ENCODE measurements at places on chromosomes 2 and 18.

DNA sequence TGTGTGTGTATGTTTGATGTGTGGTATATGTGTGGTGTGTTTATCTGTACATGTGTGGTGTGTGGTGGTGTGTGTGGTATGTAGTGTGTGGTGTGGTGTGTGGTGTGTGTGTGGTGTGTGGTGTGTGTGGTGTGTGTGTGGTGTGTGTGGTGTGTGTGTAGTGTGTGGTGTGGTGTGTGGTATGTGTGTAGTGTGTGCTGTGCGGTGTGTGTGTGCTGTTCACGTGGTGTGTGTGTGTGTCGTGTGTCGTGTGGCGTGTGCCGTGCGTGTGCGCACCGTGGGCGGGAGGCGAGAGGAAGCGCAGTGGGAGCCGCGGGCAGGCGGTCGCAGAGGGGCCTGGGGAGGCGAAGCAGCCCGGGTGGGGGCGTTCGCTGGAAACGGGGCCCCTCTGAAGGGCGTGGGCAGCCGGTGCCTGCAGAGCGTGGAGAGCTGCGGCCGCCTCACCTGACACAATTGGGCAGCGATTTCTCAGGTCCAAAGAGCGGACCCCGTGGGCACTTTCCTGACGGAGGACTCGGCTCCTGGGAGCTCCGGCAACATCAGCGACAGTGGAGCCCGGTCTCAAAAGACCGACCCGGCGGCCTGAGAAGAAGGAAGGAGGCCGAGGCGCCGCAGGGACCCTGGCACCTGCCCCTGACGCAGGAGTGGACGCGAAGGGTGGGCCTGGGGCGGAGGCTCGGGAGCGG, 741.1 kb upstream of the SALL3 start:
- DNase-seq = peak; percentile 0

DNA sequence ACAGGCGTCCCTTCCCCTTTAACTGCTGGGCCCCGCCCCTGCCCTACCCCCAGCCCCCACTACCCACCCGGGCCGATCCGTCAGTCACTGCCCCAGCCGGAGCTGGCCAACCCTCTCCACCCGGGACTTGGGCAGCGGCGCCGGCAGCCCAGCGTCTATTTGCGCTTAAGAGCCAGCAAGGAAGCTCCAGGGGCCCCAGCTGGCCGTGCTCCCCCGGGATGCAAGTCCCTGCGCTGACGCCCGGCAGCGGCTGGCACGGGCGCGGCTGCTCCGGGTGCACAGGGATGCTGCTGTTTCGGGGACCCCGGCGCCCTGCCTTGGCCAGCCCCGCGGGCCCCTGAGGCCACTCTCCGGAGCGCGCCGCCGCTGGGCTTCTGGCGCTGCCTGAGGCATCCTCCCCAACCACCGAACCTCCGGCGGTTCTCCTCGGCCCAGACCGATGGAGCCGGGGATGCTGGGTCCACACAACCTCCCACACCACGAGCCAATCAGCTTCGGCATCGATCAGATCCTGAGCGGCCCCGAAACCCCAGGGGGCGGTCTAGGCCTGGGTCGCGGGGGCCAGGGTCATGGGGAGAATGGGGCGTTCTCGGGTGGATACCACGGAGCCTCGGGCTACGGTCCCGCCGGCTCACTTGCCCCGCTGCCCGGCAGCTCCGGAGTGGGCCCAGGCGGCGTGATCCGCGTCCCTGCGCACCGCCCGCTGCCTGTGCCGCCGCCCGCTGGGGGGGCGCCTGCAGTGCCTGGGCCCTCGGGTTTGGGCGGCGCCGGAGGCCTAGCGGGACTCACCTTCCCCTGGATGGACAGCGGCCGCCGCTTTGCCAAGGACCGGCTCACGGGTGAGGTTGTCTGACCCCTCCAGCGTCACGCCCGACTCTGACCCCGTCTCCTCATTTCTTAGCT, at the start of gene TLX2:
Gene TLX2, plus strand, starts transcription at position 83 of the 903 bp plus-strand sequence. Its CDS starts 357 bp downstream, at position 440.
- DNase-seq = no peak

DNA sequence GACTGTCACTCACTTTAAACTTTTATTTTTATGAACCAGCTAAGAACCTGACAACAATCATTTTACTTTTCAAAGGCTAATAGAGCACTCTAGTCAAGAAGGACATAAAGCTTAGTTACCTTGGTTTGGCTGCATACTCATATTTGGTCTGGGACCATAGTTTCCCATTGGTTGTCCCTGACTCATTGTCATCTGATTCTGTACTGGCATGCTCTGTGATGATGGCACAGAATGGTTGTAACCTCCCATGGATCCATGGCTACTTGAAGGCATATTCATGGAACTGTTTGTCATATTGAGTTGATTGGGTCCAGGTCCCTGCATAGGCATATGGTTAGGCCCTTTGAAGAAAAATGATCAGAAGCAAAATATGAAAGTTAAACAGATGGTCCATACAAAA, 37.9 kb downstream of the SS18 start:
- no peak for DNase-seq

DNA sequence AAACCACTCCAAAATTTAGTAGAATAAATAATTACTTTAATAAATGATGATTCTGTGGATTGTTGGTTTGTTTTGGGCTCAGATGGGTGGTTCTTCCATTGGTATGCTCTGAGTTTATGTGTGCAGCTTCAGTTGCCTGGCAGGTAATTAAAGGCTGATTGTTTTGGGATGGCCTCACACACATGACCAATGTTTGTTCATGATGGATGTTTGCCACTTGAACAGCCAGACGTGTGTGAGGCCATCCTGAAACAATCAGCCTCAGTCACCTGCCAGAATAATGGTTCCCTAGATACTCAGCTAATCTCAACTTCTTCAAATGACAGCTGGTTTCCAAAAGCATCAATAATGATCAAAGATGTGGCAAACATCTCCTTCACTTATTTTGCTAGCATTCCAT, 352.5 kb upstream of the GULP1 start:
- no peak for DNase-seq

DNA sequence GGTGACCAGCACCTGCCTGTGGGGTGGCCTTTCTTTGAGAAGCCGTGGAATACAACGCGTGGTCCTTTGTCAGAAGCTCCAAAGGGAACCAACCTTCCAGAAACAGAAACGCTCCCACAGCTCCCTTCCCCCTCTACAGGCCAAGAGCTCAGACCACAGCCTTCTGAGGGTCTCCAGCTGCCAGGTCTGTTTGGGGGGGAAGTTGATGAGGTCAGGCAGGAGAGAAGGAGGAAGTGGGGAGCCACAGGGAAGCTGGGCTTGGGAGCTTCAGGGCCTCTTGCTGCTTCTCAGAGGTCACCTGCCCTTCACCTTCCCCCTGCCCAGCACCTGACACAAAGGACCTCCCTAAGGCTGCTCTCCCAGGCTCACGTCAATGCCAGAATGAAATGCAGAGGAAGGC, 287.7 kb upstream of the ID2 start:
- no peak for DNase-seq

DNA sequence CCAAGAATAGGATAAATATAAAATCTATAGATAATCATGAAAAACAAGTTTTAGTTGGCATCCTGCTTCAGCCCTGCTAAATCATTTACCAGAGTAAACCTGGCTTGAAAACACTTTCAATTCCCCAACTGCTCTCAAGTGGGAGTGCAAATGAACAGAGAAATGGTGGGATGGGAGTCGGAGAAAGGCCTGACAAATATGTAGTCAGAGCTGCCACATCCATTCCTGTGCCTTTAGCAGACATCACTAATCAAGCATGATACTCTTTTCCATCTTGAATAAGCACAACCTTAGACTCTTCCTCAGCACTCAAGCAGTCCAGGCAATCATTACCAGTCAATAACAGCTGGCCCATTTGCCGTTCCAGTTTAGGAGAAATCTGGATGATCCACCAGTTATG, 101.3 kb downstream of the ANKRD44 start:
- DNase-seq = no peak

DNA sequence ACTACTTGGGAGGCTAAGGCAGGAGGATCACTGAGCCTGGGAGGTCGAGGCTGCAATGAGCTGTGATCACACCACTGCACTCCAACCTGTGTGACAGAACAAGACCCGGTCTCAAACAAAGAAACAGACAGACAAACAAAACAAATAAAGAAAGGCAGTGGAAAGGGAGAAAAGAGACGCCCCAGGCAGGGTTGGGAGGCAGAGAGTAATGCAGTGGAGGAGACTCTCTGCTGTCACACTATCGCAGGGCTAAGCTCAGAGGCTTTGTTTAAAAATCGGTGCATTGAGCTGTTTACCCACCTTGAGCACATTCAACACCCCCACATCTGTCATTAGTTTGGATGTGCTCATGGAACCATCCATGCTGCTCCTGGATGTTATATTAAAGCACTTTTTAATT, 84.2 kb upstream of the RMP24 start:
- no peak for DNase-seq

- DNase-seq = no peak
Measured at GRCh38 chr18:76530846-76531245, 35.8 kb upstream of the ZNF516 start.

DNA sequence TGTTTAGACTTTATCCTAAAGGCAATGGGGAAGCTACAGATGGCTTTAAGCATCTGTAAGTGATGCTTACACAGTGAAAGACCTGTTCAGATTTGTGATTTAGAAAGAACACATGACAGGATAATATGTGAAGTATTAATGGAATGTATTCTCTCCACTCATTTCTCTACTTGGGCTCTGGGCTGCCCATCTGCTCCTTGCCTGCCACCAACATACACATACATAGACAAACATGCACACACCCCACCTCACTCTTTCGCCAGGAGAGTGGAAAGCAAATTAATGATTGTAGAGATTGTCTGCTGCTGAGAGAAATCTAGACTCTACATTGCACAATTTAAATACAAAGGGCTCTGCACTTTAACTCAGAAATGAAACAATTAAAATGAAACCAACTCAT, 61.0 kb upstream of the NFE2L2 start:
- DNase-seq = no peak

- no peak for DNase-seq
Measured at GRCh38 chr2:83561592-83561991, 897.5 kb downstream of the SUCLG1 start.

GRCh38 chr2:213416832-213417231, 132.6 kb downstream of the SPAG16 start:
- DNase-seq = no peak

DNA sequence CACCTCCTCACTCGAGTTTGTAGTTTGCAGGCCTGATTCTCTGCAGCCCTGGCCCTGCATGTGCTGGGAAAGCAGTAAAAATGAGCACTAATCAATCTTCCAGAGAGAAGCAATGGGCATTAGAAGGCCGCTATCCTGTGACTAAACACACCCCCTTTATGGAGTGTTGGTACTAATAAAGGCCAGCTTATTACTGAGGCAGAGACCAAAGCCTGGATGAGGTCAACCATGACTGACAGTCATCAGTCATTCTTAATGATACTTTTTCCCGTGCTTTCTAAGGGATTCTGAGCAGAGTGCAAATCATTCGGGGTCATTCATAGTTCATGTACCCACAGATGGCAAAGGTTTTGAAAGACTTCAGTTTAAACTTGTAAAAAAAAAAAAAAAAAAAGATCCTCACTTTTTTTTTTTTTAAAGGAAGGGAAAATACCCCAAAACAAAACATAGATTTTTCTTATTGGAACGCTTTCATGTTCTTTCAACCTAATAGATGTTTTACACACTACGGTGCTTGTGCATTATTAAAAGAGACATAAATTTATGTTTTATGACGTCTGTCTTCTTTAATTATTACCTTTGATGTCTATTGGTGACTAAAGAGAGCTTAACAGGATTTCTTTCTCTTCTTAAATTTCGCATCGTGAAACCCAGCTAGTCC, 13.2 kb downstream of the TSHZ1 start:
- DNase-seq = no peak

- no peak for DNase-seq
Measured at GRCh38 chr18:6376433-6377229, 38.1 kb downstream of the L3MBTL4 start.

DNA sequence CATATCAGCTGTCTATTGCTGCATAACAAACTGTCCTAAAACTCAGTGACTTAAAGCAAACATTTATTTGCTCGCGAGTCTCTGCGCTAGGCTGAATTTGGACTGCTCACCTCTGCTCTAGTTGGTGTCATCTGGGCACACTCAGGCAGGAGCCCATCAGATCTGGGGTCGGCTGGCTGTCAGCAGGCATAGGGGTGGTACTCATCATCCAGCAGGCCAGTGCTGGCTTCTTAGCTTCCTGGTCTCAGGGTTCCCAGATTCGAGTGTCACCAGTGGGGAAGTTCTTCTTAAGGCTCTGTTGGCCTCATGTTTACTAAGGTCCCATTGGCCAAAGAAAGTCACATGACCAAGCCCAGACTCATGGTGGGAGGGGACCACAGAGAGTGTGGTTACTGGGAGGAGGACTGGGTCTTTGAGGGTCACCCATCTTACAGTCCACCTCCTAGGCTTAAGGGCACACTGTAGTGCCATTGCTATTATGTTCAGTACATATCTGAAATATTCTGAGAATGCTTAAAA, 71.6 kb upstream of the ATG16L1 start:
- DNase-seq = no peak

DNA sequence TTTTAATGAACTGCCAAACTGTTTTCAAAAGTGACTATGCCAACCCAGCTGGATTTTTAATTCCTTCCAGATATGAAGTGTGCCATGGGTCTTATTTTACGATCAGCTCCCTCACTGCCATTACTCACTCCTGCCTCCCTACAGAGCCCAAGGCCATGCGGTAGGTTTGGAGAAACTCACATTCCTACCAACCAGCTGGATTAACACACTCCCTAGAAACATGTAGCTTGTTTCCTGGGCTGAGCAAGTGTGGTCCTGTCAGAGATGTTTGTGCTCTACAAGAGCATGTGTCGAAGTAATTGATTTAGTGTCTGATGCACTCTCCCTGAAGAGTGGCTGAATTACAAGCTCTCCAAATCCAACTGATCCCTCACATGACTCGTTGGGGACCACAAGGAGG, 82.5 kb downstream of the SPP2 start:
- DNase-seq = no peak

DNA sequence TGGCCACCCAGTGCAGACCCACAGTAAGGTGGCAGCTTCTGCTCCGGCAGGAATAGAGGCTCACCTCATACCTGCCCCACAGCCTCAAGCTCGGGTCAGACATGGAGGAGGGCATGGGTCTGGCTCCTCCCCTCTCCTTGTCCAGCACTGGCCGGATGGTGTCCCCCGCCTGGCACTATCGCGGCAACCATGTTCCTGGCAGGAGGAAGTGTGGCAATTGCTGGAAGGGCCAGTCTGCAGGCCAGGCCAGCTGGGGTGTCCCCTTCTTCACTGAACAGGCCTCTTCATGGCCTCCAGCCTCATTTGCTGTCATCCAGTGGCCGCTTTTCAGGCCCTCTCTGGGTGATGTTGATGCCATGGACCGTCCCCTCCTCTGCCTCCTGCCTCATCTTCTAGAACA, 41.4 kb upstream of the SMAD7 start:
- no peak for DNase-seq

DNA sequence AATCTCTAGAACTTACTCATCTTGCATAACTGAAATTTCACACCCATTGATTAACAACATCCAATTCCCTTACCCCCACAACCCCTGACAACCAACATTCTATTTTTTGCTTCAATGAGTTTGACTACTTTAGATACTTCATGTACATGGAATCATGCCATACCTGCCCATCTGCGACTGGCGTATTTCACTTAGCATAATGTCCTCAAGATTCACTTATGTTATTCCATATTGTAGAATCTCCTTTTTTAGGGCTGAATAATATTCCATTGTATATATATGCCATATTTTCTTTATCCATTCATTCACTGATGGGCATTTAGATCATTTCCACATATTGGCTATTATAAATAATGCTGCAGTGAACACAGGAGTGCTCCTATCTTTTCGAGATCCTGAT, 13.8 kb downstream of the CTAGE1 start:
- no peak for DNase-seq

GRCh38 chr2:141515931-141516330, 614.9 kb downstream of the LRP1B start:
- no peak for DNase-seq

All from T1000 (cell line).